ENCODE measurements at places on chromosomes 3 and 15. TPM values are rescaled to one million over a fixed set of nuclear protein-coding genes. Genes with fewer than 3 reads are reported as not detected.

Gene DOCK3
- total RNA-seq, result 0.12 TPM

Gene CCR2
- total RNA-seq, result not detected

Gene TMEM266
- not detected for total RNA-seq

Gene PROS1
- total RNA-seq, result 20.1 TPM

Gene IQCF5
- not detected for total RNA-seq

Gene ADAM10
- 124 TPM for total RNA-seq

Gene LSMEM2
- total RNA-seq, result not detected

Gene HRG
- total RNA-seq, result not detected

Gene GRK7
- total RNA-seq, result under 0.01 TPM

Gene ATP13A5
- total RNA-seq, result not detected

Gene CPNE9
- not detected for total RNA-seq

Gene THUMPD3
- 60.6 TPM for total RNA-seq

Gene GPR62
- total RNA-seq, result 0.12 TPM

Gene GOLGA8J
- total RNA-seq, result 0.11 TPM

Gene ERC2
- total RNA-seq, result 0.75 TPM

Gene SLC12A8
- 6.9 TPM for total RNA-seq

Gene REC114
- total RNA-seq, result not detected

Gene HAUS2
- total RNA-seq, result 40.6 TPM

Gene SLC22A13
- 0.22 TPM for total RNA-seq

Gene CPA3
- not detected for total RNA-seq

Gene TRIM71
- not detected for total RNA-seq

Gene SFMBT1
- total RNA-seq, result 7.5 TPM

Gene ADGRG7
- total RNA-seq, result 1.1 TPM

Gene GOLGA6L7
- not detected for total RNA-seq

Gene VGLL3
- 11.2 TPM for total RNA-seq

Gene TBC1D21
- total RNA-seq, result not detected

Gene ZNF197
- total RNA-seq, result 18.3 TPM

Gene SEC11A
- total RNA-seq, result 277 TPM

Gene GOLGA6L4
- total RNA-seq, result 1.2 TPM

Gene CD200
- total RNA-seq, result 0.44 TPM

Gene SUSD5
- total RNA-seq, result 4.1 TPM

Gene SPESP1
- 3.2 TPM for total RNA-seq

Gene IL12A
- total RNA-seq, result 4.1 TPM

Gene A4GNT
- not detected for total RNA-seq

Gene RPL4
- total RNA-seq, result 2,649 TPM

Gene CLDN16
- total RNA-seq, result not detected

Gene SNX33
- total RNA-seq, result 11.2 TPM

Data from uterine smooth muscle cell (primary cell).